HAP-1 (cell line): ENCODE measurements at places on chromosomes 1 and 21.

DNA sequence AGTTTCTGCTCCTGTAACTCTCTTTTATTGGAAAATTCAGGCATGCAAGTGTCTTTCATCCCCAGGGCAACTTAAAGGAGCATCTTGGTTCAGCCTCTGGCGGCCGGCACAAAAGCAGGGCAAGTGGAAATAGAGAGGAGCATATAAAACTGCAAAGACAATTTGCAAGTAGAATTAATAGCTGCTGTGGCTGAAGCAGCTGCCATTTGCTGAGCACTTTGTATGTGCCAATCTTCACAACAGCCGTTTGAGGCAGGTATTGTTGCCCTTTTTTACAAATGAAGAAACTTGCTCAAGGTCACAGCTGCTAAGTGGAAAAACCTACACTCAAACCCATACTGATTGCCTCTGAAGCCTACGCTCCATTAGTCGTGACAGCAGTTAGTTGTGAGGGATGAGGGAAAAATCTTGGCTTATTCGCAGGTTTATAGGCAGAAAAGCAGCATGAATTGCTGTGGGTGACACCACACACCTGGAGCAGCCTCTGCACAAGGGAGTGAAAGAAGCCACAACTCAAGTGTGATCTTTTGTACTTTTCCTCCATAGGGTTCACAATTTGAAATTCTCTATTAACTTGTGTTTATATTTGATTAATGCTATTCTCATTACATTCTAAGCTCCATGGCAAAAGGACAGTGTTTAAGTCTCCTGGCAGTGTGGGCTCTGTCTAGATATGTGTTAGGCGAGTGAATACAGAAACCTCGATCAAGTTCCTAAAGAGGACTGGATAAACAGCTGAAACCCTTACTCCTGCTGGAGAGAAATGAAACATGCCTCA is 99.0 kb upstream of the BEND5 start:
- DNase-seq: no peak

DNA sequence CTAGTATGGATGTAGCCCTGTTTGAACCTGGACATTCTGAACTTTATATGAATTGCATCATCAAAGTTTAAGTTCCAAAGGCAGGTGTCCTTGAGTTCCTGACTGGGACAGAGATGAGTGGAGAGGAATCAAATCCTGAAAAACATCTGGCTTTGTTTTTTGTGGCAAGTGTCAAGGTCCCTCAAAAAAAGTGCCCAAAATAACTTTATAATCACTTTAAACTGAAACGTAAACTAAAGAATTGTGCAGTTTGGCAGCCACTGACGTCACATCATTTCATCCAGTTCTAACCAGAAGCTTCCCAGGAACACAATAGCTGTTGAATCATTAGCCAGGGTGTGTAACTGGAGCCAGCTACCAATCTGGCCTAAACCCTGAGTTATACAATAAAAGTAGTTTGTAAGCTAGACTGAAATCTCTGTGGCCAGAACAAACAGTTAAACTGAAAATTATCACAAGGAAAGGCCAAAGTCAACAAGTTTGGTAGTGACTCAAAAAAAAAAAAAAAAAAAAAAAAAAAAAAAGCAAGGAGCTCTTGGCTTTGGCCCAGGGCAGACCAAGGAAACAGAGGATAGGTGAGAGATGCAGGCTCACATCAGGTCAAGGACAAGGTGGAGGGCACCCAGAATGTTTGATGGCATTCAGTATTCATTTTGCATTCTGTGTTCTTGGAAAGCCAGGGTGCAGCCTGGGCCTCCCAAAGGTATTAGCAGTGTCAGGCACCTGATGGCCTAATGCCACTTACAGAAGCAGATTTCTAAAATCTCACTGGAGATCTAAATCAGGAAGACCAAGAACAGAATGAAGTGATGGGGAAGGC is 74.3 kb downstream of the TNFSF18 start:
- no peak for DNase-seq

- DNase-seq: no peak
Observed at GRCh38 chr21:35510957-35511695, 462.0 kb upstream of the RUNX1 start.

- DNase-seq: no peak
Observed at GRCh38 chr1:17348593-17349234, 23.3 kb upstream of the PADI6 start.

DNA sequence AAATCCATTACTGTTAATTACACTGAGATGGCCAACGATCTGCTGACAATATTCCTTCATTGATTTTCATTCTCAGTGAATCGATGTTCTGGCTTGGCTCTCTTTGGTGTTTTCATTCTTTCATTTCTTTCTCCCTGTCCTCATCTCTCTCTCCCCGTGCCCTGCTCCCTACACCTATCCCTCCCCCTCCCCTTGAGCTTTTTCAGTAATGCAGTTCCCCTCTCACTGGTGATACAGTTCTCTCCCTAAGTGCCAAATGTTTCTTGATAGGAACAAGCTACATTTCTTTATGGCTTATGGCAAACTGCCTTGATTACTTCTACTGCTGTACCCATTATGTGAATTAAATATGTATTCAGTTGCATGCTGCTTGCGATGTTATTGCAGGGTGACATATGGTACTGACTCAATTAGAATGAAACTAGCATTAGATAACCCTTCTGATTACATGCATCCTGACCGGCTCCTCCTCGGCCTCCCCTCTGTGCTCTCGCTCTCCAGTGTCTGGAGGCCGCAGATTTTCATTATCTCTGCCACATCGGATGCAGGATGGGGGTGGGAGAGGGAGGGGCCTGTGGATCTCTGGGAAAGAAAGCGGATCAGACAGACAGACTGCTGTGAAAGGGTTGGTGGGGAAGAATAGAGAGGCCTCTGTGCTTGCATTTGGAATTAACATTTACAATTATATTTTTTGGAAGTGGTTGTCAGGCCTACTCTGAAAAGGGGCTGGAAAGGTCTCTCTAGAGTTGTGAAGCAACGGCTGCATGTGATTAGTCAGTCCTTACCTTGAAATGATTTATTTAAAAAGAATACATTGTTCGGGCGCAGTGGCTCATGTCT is 130.9 kb downstream of the PBX1 start:
- DNase-seq: no peak

DNA sequence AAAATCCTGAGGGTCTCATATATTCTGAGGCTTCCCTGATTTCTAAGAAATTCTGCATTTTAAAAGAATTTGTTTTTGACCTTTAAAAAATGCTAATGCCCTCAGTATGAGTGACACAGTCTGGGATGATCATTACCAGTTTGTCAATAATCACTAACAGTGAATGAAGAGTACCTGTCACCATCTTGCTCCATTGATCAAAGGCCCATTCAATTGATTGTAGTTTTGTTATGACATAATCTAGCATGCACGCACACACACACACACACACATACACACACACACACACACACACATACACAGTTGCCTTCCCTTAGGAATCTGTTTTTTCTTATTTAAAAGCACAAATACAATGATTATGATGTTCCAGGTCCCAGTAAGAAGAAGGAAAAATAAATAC is 250.4 kb downstream of the NFIA start:
- no peak for DNase-seq

DNA sequence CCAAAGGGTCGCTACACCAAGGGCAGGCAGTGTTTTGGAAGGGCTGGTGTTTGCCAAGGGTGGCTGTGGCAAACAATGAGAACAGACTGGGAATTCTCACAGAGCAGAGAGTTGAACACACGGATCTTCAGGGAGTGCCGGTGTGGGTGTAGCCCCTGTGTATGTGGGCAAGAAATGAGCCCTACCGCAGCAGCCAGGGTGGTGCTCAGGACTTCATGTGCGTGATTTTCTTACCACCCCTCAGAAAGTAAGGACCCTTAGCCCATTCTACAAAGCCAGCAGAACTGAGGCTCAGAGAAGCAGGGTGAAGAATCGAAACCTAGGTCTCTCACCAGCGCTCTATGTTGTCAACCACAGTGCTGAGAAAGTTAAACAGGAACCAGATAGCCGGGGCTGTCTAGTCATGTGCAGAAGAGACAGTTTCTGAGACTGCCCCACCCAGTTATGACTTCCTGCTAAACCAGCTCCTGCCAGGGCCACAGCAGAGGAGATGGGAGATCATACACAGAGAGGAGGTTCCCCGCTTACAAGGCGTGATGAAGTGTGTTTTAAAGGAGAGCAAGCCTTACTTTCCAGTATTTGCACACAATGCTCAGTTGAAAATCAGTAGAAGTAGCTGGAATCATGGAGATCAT is 21.9 kb upstream of the MORC3 start:
- no peak for DNase-seq

DNA sequence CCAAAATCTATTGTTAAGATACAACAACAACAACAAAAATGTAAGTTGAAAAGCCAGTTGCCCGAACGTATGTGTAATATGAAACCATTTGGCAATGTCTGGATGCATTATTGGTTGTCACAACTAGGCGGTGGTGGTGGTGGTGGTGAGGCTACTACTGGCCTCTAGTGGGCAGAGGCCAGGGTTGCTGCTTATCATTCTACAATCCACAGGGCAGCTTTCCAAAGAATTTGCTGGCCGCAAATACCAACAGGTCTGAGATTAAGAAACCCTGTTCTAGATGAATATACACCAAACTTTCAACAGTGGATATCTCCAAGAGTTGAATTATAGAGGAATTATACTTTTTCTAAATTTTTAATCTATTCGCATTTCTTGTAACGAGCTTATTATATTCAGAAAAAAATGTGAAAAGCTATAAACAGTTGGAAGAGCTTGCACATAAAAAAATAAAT is 26.8 kb upstream of the ZNF697 start:
- no peak for DNase-seq

- DNase-seq: peak; percentile 50
Observed at GRCh38 chr1:232211149-232211548, 418.8 kb downstream of the SIPA1L2 start.

GRCh38 chr1:33634806-33635205 is 162.4 kb downstream of the ZSCAN20 start:
- DNase-seq: peak; percentile 66

DNA sequence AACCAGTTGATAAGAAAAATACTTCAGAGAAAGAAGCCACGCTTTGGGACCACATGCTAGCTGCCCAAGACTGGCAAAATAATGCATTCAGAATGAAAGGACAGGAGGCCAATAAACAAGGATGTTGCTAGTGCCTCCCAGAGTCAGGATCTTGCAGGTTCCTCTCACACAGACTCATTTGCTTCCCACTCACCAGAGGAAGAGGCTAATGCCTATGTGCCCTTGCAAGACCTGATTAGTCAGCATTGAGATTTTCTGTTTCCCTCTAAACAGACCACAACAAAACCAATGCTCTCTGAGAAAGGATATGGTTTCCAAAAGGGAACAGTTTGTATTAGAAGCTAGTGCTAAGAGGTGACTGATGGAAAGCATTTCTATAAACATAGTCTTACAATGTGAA is 85.7 kb downstream of the NRDC start:
- no peak for DNase-seq

DNA sequence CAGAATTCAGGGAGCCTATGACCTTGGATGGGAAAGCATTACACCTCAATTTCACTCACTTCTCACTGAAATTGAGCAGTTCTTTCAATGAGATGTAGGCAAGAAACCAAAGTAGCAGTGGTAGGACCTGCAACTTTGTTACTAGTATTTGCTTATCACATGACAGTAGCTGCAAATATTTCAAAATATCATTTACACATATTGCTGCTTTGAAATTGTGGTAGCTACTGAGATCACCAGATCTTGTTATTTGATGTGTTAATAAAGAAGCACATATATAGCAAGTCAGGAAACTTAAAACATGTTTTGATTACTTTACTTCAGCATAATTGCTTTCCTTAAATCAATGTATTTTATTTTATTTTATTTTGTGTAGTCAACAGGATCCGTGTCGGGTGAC is 12.9 kb downstream of the LDLRAD2 start:
- DNase-seq: no peak

GRCh38 chr1:160432371-160432786 is 32.0 kb downstream of the VANGL2 start:
- DNase-seq: no peak

DNA sequence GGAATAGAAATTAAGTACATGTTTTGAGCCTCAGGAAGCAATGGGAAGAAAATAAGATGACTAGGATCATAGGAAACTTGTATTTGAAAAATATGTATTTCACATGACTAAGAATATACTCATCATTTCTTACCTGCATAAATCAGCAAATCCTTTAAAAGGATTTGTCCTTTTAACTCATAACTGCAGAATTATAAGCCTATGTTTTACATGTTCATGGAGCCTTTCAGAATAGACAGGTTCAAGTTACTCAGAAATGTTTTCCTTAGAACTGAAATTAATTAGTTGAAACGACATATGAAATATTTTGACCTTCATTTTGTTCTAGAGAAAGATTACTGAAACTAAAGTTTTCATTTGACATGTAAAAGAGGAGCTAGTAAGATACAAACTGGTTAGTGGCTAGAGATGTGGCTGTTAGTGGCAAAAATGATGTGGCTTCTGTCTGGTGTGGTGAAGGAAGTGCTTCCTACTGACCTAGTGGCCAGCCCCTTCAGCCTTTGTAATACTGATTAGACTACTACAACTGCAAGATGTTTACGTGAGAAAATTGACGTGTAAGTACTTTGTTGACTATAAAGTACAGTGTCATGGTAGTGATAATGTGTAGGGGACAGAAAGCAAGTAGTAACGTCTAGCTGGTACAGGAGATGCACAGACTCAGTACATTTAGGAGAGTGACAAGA is 54.7 kb downstream of the PACC1 start:
- no peak for DNase-seq

GRCh38 chr1:71930511-71930910 is 351.8 kb downstream of the NEGR1 start:
- DNase-seq: no peak

DNA sequence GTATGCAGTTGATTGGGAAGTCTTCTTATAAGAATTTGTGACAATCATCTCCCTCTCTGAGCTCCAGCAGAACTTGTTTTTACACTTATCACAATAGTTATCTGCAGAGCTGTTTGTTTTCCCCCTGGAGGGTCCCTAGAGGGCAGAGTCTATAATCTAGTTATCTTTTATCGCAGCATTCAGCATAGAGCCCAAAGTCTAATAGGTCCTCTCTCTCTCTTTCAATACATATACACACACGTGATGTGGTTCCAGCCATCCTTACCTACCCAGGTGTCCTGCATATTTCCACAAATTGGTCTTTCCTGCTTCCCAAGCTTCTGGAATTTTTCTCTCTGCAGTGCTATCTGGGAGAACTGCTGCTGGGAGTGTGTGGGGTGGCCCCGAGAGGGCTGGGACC is 229.6 kb upstream of the KIAA0040 start:
- DNase-seq: no peak
